EH (cell line): ENCODE measurements at places on chromosomes 13 and 19.

- DNase-seq: no peak
Measured at GRCh38 chr13:46676378-46676725, 120.6 kb downstream of the ESD start.

DNA sequence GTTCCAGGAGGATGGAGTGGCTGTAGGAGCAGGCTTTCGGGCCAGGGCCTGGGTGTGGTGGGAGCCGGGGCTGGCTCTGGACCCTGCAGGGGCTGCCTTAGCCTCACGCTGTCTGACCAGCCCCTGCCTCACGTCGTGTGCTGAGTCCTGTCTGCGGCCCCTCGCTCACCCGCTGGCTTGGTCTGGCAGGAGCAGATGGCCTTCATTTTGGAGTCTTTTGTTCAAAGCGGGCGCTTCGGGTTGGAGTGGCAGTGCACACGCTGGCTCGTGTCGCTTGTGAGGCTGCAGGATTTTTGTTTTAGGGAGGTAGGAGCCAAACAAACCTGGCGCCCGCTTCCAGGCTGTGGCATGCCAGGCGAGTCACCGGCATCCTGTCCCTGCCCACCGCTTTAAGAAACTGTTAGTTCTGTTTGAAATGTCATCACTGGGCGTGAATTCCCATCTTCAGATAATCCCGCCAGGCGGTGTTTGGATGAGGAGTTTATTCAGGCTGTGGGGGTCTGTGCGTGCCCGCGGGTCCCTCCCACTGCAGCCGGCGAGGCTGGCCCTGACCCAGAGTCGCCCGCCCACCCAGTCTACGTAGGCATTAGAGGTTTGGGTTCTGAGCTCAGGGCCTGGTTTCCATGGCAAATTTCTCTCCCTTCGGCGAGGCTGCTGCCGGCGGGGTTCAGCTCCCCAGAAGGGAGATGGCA lies 89.8 kb downstream of the KDM4B start:
- peak; percentile 48 for DNase-seq

- DNase-seq: peak; percentile 95
Measured at GRCh38 chr19:49712397-49712859, 21.5 kb downstream of the CPT1C start.

DNA sequence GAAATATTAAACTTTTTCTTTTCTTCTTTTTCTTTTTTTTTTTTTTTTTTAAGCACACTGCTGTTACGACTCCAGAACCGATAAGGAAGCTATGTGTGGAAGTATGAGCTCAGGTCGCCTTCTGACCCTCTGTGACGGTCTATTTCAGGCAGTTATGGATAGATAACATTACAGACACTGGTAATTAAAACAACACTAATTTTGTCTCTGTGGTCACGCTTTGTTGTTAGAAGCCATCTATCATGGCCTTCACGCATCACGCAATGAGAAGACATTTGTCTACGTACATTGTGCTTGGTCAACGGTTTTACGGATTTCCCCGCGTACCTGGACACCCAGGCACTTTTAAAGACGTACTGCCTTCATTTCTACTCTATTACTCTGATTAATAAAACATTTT lies 306.0 kb upstream of the ZNF507 start:
- no peak for DNase-seq

GRCh38 chr13:68736961-68737360 lies 1370.7 kb upstream of the ATXN8OS start:
- no peak for DNase-seq

- peak; percentile 33 for DNase-seq
Measured at GRCh38 chr19:48554385-48555091, 2.6 kb downstream of the SULT2B1 start.

DNA sequence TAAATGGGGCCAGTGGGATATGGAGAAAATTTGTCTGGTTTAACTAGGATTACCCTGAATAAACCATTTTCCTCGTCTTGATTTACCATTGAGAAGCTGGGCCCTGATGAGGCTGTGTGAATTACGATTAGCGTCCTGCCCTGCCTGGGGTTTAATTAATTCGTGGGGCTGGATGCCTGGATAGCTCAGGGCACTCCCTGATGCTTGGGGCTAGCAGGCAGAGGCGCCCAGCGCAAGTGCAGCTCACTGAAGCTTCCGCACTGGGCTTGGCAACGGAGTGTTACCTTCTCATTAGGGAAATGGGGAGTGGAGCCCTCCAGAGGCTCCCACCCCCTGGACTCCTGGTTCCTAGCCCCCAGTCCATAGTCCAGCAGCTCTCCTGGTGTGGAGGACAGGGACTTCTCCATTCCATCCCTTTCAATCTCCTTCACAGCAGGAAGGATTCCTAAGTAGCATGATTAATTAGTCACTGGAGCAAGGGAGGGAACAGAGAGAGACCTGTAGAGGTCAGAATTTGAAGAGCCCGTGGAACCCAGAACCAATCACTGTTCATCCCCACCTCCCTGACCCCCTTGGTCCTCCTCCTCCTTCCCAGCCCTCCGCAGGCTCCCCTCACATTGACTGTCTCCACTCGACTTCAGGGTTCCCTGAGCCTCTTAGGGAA lies 107.2 kb downstream of the UQCRFS1 start:
- no peak for DNase-seq

GRCh38 chr13:36418022-36418805 lies 14.1 kb upstream of the CCNA1 start:
- DNase-seq: peak; percentile 37

- no peak for DNase-seq
Measured at GRCh38 chr13:109101550-109102144, 472.2 kb downstream of the MYO16 start.

- no peak for DNase-seq
Measured at GRCh38 chr13:111872475-111873150, 194.3 kb upstream of the SOX1 start.

DNA sequence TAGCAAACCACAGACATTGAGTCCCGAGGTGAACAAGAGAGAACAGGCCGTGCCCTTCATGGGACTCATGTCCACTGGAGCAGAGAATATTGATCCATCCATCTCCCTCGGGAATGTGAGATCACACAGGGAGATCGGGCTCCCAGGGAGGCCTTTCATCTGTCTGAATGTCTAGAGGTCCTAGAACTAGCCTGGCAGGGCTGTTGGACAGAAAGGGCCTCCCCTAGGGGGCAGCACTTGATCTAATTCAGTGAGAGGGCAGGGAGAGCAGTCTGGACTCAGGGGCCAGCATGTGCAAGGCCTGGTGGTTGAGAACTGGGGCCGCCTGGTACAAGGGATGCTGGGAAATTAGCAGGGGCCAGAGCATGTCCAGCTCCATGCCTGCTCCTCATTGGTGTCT lies 4.3 kb downstream of the RUVBL2 start:
- peak; percentile 61 for DNase-seq

DNA sequence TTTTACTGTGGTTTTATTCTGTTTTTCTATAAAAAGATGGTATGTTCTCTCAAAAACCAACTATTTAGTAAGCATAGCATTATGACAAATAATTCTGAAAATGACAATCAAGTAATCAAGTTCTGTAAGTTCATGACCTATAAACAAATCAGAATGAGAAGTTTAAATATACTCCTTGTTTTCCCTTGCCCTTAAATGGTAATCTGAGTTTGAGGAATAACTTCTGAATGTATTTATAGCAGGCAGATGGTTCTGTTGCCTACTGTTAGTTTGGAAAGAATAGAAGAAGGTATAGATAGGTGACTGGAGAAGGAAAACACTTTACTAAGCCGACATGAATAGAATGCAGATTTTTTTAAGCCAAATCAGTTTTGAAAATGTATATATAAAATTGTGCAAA lies 63.9 kb downstream of the POSTN start:
- peak; percentile 46 for DNase-seq

- no peak for DNase-seq
Measured at GRCh38 chr13:30872276-30872594, 33.8 kb upstream of the MEDAG start.

- no peak for DNase-seq
Measured at GRCh38 chr19:18655173-18655844, 18.5 kb downstream of the KLHL26 start.

DNA sequence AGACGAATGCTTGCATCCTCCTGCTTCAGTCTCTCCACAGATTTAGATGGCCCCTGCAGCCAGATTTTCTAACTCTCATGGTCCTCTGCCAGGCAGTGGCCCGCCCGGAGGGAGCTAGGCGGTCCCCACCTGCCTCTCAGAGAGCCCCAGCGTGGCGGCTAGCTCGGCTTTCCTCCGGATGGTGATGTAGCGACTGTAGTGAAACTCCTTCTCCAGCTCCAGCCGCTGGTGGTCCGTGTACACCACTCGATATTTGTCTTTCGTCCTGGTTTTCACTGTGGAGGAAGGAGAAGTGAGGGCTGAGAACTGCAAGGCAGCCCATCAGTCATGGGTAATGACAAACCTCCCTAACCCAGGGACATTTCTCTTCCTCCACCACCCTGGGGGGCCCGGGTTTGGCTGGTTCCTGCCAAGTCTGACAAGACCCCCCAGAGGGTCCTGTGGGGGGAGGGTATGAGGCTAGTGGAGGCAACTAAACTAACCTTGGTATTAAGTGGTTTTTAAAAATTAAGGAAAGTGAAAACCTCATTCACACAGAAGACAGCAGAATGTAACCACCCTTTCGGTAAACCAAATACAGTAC lies 4.3 kb downstream of the CDX2 start:
- no peak for DNase-seq

- DNase-seq: peak; percentile 63
Measured at GRCh38 chr19:16888629-16889365, at the start of gene F2RL3. TSS of gene F2RL3 (plus strand) at chr19:16888999. CDS start at chr19:16889190, 191 bp downstream.

DNA sequence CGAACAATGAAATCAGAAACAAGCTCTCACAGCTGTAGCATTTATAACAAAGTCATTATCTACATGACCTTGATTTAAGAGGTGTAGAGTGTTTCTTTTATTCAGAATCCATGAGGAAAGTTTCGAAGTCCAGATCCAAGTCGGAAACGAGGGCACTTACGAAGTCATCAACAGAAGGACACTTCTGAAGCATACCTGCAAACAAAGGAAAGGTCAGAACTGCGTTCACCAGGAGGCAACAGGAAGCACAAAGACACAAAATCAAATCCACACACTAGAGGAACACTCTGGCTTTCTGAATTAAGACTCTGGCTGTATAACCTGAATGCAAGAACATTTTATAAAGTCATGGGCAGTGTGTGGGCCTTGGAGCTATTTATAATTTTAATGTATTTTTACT lies 158.9 kb downstream of the MIPEP start:
- DNase-seq: no peak

DNA sequence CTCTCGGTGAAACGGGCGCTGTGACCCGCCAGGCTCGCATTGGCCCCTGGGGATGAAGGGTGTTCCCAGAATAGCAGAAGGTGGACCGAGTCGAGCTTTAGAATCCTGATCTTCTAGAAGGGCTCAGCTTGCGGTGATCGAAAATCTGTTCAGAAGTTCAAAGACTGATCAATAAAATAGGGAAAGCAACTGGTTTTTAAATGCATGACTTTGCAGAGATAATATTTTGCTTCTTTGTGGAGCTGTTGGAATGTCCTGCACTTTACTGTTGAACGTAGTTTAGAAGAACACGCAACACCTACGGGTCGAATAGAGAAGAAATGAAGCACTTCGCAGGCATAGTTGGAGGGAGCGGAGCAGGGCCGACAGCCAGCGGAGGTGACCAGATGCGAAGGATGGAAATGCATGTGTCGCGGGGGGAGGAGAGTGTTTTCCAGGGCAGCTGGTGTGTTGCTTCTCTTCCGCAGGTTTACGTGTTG lies 766 bp downstream of the CEBPG start:
- peak; percentile 48 for DNase-seq

GRCh38 chr13:112716841-112717520 lies 27.1 kb downstream of the ATP11A start:
- DNase-seq: no peak
